CD8-positive, alpha-beta T cell (primary cell): ENCODE measurements at places on chromosomes 5 and 9. TPM values are rescaled to one million over a fixed set of nuclear protein-coding genes. Genes with fewer than 3 reads are reported as not detected.

DNA sequence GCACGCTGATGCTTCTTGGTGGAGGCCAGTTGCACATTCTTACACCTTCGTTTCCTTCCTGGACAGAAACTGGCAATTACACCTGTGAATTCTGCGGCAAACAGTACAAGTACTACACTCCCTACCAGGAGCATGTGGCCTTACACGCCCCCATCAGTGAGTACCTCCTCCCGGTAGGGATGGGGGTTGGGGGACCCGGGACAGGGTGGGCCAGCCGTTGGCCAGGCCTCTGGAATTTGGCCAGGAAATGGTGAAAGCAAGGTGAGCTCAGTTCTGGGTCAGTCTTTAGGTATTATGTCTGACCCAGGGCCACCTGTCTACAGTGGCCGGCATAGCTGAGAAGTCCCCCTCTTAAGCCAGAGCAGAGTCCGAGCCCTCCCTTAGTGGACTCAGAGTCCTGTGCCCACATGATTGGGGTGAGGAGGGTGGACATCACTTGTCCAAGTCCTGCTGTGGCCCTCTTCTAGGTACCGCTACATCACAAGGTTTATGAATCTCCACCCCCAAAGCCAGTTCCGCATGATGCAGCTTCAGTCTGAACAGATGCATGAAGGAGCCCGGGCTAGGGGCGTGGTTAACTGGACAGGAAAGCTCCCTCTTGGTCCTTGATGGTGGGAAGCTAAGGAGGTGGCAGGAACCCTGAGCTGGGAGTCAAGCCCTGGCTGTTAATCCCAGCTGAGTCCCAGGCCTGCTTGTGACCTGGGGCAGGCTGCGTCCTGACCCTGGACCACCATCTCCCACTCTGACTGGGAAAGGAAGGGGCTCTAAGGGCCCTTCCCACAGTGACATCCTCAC lies 61.3 kb downstream of the AMBP start:
- no peak for DNase-seq

GRCh38 chr9:112091810-112092209 lies 83.3 kb downstream of the SUSD1 start:
- no peak for DNase-seq

DNA sequence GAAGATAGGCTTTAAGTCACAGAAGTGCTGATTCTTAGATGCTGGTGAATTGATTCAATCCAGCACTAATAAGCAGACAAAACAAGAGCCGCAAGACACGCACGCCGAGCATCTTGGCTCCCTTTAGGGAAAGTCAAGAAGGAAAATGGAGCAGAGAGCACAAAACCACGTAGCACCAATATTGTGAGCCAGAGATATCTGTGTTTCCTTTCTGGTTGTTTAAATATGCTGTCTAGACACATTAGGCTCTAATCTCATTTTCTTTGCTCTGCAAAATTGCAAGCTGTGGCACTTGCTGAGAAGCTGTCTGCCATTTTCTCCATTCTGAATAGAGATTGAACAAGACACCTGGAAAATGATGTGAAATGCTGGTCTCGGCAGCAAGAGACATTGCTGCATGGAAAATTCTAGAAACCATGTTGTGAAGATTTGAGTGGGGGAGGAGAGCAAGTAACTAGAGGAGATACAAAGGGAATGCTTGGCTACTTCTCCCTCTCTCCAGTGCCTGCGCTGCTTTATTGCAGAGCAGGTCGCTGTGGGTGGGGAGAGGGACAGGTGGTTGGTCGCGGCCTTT lies 336.3 kb downstream of the MED10 start:
- no peak for DNase-seq

DNA sequence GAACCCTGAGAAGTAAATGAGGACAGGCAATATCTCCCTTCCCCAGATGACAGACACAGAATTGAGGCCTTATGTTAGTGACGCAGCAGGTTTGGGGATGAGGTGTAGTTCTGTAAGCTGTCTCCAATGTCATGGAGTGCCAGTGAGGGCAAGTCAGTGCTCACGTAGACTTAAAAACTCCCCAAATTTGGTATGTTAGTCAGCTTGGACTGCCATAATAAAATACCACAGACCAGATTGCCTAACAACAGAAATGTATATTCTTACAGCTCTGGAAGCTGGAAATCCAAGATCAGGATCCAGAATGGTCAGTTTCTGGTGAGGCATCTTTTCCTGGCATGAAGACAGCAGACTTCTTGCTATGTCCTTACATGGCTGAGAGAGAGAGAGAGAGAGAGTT lies 14.9 kb downstream of the FOXI1 start:
- no peak for DNase-seq

- DNase-seq: no peak
Measured at GRCh38 chr5:153088538-153088937, 401.9 kb upstream of the GRIA1 start.

DNA sequence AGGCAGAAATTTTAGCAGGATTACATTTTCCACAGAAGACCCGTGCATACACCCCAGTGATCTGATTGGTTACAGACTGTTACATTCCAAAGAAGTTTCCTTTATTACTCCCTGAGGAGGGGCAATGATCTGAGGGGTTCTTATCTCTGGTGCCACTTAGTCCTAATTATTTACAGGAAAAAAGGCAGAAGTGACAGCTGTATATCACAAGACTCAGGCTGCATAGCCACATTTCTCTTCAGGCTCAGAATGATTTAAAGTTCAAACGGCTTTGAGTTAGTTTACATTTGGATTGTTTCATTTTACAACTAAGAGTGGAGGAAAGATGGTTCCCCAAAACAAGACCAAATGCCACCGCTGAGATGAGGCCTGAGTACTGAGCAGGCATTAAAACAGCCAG lies 17.3 kb downstream of the NAIF1 start:
- no peak for DNase-seq

DNA sequence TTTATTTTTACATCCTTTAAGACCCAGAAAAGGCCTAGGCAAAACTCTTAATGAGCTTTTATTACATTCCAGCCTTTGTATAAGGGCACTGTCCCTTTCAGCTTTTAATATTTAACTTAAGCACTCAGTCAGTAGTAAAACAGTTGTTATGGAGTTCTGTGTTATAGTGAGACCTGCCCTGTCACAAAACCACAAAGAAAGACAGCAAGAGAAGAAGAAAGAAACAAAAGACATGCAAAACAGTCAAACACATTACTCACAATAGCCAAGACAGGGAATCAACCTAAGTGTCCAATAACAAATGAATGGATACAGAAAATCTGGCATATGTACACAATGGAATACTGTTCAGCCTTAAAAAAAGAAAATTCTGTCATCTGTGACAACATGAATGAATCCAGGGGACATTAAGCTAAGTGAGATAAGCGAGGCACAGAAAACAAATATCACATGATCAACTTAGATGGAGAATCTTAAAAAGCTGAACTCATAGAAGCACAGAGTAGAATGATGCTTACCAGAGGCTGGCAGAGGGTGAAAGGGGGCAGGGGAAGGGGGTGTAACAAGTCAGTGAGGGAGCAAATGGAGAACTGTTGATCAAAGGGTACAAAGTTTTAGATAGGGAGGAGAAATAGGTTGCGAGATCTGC lies 63.8 kb upstream of the CCNG1 start:
- no peak for DNase-seq

DNA sequence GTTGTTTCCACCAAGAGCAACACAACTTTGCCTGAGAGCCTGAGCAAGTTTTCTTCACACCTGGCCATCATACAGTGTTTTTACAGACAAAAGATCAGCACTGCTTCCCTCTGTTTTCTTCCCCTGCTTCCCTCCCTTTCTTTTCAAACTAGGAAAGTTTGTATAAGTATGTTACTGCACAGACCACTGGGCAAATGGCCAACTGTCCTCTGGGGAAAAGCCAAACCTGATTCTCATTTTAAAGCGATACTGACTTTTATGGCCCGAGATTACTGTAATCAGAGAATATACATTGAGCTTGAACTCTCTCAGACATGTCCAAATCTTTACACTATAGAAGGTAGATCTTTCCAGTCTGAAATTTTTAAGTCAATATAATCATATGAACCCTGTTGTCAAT lies 415.0 kb downstream of the NFIB start:
- no peak for DNase-seq

Gene C9
- total RNA-seq: not detected

Gene GNG10
- total RNA-seq: 2.6 TPM

Gene TRPM6
- not detected for total RNA-seq

Gene SPEF2
- 4.7 TPM for total RNA-seq
